Osteoblast (primary cell): ENCODE measurements at places on chromosomes 2 and 18.

DNA sequence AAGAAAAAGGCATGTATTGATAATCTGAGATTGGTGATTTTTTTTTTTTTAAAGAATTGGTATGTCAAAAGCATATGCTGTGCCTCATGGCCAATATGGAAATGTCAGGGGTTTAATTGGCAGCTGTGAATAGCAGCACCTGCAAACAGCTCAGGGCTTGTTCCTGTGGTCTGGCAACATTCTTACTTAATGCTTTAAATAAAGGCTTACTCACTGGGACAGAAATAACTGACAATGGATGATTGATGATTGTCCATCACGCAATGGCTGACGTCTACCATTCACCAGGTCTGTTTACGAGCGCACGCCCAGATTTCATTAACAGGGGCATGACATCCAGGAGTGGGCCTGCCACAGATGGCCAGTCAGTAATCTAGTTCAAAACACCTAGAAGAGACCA, 66.7 kb downstream of the ETAA1 start:
- no peak for DNase-seq

DNA sequence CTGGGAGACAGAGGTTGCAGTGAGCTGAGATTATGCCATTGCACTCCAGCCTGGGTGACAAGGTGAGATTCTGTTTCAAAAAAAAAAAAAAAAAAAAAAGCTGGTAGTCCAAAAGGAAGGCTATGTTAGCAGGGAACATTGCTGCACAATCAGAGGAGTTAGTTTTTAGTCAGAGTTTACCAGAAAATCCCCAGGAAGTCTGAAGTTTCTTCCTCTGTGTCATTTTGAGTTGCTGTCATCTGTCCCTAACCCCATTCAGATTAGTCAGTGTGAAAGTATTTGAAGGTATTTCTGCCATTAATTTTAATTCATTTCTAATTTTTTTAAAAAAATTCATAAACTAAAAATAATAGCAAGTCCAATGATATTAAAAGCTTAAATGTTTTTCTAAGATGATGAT, 33.5 kb upstream of the CERS6 start:
- DNase-seq, result no peak

- DNase-seq, result no peak
Observed at GRCh38 chr2:143383016-143383415, 253.8 kb downstream of the ARHGAP15 start.

DNA sequence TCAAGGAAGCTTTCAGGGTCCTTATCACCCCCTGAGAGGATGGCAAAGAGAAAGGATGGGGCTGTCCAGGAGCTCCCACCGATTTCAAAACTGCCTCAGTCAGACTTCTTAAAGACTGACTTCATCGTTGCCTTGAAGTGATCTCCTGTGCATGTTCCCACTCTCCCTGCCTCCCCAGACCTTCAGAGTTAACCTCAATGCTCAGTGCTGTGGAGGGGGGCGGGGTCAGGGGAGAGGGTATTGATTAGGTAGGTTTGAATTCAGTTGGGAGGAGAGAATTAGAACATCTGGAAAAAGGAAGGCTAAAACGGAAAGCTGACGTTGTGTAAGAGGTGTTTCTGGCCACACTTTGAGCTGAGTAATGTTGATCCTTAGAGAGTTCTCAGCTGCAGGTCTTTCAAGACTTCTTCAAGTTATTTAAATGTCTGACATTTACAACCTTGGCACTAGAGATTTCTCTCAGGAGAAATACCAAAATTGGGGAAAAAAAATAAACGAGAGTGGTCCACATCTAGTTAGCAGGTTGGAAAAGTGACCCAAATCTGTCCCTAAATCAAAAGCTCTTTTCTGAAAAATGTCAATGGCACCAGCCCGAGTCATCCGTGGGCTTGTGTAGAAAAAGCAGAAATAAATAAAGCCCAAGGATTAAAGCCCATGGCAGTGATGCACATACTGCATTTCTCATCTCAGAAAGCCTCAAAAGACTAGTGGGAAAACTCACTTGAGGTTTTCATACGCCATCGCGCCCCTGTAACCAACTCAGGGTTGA, 134.7 kb upstream of the EPAS1 start:
- no peak for DNase-seq

GRCh38 chr2:69830045-69830905, 815 bp downstream of the GMCL1 start:
- DNase-seq, result peak; percentile 63

- DNase-seq, result no peak
Observed at GRCh38 chr2:230256733-230257332, 31.3 kb downstream of the SP140 start.
